ENCODE measurements at places on chromosomes 2 and 18.

- DNase-seq, result peak; percentile 80
These were observed 45.6 kb downstream of the REL start for GRCh38 chr2:60926741-60927552.

GRCh38 chr2:136613096-136613495 is 152.2 kb upstream of the THSD7B start:
- DNase-seq, result no peak

GRCh38 chr18:54924948-54925347 is 34.3 kb downstream of the CCDC68 start:
- no peak for DNase-seq

DNA sequence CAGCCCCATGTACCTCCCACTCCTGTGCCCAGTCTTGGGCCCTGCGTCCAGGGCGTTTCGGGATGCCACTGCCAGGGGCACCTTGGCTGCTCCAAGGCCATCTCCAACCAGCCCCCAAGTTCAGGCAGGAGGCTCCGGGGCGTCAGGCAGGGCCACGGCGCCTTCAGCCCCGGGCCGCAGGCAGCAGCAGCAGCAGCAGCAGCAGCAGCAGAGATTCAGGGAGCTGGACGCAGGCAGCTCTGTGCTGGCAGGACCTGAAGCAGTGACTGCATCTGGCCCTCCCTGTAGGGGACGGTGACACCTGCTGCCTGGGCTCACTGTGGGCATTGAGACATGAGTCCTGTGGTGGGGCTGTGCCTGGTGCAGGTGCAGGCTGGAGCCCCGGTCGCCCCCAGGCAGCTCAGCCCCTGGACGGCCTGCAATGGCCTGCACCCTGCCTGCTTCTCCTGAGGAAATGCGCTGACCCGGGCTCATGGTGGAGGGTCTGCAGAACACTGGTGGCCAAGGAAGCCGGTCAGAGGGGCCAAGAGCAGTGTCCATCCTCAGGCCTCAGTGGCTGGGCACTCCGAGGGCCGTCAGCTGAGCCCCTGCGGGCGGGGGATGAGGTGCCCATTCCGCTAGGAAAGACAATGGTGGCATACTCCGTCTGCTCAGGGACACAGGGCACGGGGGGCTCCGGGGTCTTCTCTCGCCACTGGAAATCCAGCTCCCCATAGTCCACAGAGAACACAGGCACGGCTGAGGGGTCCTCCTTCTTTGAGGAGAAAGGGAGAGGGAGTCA is 8.0 kb downstream of the PDCD1 start:
- no peak for DNase-seq

- DNase-seq, result peak; percentile 11
These were observed 17.5 kb upstream of the IL36G start for GRCh38 chr2:112960230-112960825.

DNA sequence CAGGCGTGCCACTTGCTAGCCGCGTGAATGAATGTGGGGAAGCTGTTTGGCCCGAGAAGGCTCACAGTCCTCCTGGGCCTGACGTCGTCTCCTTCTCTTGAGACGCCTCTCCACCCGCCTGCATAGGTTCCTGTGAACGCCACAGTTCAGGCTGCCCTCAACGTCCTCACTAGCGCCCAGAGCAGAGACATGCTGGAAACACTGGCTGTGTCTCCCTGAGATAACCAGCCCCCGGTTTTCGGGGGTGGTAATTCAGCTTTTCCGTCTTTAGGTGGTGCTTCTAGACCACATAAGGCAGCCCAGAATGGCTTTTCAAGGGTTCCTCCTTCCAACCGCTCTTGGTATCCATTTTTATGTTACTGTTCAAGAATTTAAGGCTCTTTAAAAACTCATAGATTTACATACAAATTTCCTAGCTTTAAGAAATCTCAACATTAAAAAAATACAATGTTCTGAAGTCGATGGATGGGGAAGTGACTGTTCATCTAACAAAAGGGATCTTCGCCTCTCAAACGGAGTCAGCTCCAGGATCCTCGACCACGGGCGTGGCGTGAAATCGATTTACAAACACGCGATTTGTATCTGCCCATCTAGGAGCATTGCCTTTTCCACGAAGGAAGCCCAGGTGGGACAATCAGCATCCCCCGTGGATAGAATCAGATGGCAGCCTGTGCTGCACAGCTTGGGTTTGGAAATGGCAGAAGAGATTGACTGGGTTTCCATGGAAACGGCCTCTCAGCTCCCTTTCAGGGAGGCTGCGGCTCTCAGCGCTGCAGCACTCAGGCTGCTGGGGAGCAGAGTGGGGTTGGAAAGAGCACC is 110.6 kb upstream of the PXDN start:
- DNase-seq, result peak; percentile 76

DNA sequence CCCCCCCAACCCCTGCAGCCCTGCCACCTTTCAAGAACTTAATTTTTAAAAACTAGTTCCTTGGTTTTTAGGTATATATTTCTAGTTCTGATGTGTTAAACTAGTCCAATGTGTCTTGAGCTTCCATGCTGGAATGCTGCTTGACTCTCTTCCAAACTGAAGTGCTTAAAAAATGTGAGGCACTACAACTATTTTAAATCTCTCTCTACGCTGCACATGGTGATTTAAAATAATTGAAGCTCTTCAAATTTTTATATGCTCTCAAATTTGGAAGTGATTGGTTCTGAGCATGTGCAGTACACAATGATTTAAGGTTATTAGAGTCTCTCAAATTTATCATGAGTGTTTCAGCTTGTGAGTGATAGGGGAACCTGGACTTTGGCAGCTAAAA is 192.6 kb upstream of the ZEB2 start:
- DNase-seq, result no peak

- no peak for DNase-seq
These were observed 126.0 kb upstream of the MSH6 start for GRCh38 chr2:47656715-47657600.
